Osteoblast (primary cell): ENCODE measurements at places on chromosomes 12 and 14.

- no peak for DNase-seq
Measured at GRCh38 chr12:5467931-5468330, 36.0 kb downstream of the NTF3 start.

- no peak for DNase-seq
Measured at GRCh38 chr12:116429826-116430360, 129.3 kb upstream of the MAP1LC3B2 start.

- DNase-seq = no peak
Measured at GRCh38 chr12:4191642-4192041, 81.9 kb upstream of the CCND2 start.

GRCh38 chr12:68505970-68506369, 104.7 kb upstream of the RAP1B start:
- DNase-seq = no peak

GRCh38 chr14:55416866-55417265, 5.2 kb upstream of the ATG14 start:
- DNase-seq = no peak

DNA sequence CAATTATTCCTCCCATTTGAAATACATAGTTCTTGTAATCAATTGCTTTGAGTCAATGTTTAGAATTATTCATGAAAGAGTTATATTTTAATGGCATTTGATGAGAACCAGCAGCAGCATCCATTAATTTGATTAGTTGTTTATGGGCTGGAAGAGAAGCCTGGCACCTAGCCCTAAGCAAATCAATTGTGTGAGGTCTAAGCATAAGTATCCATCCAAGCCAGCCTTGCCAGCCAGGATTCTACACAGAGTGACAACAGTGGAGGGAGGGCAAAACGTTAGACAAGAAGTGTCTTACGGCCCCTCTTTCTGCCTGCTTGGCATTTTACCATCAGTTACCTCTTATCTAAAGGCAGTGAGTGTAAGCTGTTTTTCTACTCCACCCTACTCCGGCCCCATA, 478.5 kb downstream of the NELL2 start:
- DNase-seq = no peak

GRCh38 chr14:93963692-93964091, 12.7 kb downstream of the ASB2 start:
- no peak for DNase-seq

- no peak for DNase-seq
Measured at GRCh38 chr12:10590966-10591365, 22.4 kb downstream of the MAGOHB start.

DNA sequence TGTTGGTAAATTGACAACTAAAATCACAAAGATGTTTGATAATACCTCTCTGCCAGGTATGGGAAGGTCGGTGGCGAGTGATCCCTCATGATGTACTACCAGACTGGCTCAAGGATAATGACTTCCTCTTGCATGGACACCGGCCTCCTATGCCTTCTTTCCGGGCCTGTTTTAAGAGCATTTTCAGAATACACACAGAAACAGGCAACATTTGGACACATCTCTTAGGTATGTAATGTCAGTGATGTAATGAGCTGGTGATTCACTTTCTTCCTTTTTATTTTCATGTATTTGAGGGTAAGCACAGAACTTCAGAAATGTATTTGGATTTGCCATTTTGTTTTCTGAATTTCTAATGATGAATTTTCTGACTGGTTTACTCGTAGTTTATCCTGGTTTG, 42.6 kb upstream of the LRTM2 start:
- no peak for DNase-seq

- DNase-seq = no peak
Measured at GRCh38 chr14:71451501-71451900, 480.7 kb upstream of the RGS6 start.

- no peak for DNase-seq
Measured at GRCh38 chr12:107895966-107896365, 121.5 kb downstream of the ASCL4 start.

GRCh38 chr12:94327809-94328208, 131.9 kb downstream of the CEP83 start:
- DNase-seq = no peak

GRCh38 chr12:19196959-19197630, 67.6 kb downstream of the PLEKHA5 start:
- no peak for DNase-seq

DNA sequence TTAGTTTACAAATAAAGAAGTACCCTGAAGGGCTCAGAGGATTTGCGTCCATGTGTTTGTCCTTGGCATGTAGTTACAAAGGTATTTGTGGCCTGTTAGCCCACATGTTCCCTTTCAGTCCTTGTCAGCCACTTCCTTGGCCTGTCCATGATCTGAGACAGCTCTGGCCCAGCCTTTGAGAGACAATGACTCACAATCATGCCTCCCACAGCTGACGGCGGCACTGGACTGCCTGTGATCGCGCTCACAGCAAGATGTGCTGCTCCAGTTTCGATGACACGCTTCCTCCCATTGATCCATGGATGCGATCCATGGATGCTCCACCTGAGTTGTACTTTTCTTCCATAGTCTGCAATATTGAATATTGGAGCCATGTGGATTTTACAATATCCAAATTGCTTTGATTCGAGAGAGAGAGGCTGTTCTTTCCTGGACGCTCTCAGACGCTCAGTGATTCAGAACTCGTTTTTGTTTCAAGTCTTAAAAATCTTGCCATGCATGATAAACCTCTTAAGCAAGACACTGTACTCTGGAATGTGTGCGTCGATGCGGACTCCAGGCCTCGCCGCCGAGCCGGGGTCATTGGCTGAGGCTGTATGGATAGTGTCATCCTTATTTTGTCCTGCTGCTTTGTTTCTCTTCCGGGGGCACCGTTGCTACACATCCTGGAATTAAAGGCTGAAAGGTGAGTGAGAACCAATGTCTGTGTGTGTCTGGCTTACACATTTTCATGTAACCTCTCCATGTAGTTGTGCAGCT, 220.1 kb downstream of the GLT1D1 start:
- DNase-seq = no peak

GRCh38 chr12:132345126-132345525, 15.7 kb upstream of the GALNT9 start:
- DNase-seq = no peak

- no peak for DNase-seq
Measured at GRCh38 chr12:31570880-31571279, 20.1 kb downstream of the DENND5B start.

DNA sequence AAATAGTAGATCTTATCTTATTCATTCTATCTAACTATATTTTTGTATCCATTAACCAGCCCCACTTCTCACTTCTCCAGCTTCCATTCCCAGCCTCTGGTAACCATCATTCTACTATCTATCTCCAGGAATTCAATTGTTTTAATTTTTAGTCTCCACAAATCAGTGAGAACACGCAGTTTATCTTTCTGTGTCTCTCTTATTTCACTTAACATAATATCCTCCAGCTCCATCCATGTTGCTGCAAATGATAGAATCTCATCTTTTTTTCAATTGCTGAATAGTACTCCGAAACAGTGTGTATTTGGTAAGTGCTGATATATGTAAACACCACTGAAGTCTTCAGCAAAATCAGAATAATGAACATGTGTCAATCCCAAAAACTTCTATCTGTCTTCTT, 587.2 kb upstream of the ATP2B1 start:
- DNase-seq = no peak

- DNase-seq = peak; percentile 64
Measured at GRCh38 chr12:1935700-1936378, 17.4 kb upstream of the CACNA2D4 start.

GRCh38 chr14:92411135-92411534, 88.2 kb downstream of the SLC24A4 start:
- DNase-seq = no peak

- no peak for DNase-seq
Measured at GRCh38 chr14:70801836-70802235, 7.5 kb downstream of the MAP3K9 start.

DNA sequence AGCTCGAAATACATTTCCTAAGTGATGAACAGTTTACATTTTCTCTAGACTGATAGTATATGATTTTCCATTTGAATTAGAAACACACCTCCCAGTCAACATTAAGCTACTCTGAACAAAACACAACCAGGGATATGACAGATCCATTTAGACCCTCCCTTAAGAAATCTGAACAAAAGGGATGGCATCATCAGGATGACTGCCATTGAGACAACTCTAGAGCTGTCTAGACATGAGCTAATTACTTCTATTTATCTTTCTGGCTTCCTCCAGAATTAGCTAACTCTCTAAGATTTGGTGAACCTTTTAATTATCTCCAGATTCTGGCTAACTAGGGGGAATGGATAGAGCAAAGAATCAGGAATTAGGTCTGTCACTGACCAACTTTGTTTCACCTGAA, 92.9 kb upstream of the IGF1 start:
- DNase-seq = no peak

GRCh38 chr12:29146196-29146595, 2.9 kb upstream of the FAR2 start:
- no peak for DNase-seq

- no peak for DNase-seq
Measured at GRCh38 chr14:34043627-34044372, 92.9 kb upstream of the EGLN3 start.

- DNase-seq = no peak
Measured at GRCh38 chr14:100885196-100885595, 18.3 kb downstream of the RTL1 start.
